ENCODE measurements at places on chromosomes 4 and X. TPM values are rescaled to one million over a fixed set of nuclear protein-coding genes. Genes with fewer than 3 reads are reported as not detected.

DNA sequence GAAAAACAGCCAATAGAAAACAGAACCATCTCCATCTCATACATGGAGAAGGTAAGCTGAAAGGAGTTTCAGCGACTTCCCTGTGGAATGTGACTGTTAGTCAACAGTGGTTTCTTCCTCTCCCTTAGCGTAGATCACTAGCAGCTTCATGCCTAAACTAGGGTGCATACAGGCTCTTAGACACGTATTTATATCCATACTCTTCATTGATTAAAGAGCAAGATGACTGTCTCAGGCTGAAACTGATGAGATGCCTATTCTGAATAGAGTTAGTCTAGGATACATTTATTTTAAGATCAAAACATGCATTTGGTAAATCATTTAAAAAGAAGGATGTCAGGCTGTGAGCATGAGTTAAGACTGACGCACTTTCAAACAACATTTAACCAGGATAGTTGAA is 423.3 kb downstream of the ARHGAP24 start:
- H3K27ac ChIP-seq, result no peak overlapping the region
- no peak overlapping the region for H3K4me3 ChIP-seq
- no peaks in the 10 kb centered on the region for H3K27me3 ChIP-seq
- no peak for DNase-seq
- H3K4me1 ChIP-seq, result no peaks in the 10 kb centered on the region

The PRR32 gene
- total RNA-seq, result not detected

- H3K4me3 ChIP-seq, result no peak overlapping the region
- DNase-seq, result no peak
- no peak overlapping the region for H3K27ac ChIP-seq
- H3K27me3 ChIP-seq, result peaks cover 3% of the 10 kb centered on the region
- no peaks in the 10 kb centered on the region for H3K36me3 ChIP-seq
Observed at GRCh38 chrX:119028733-119029330, 44.0 kb upstream of the CT47C1 start.

- DNase-seq, result no peak
- no peaks in the 10 kb centered on the region for H3K27me3 ChIP-seq
- no peaks in the 10 kb centered on the region for H3K4me1 ChIP-seq
- no peak overlapping the region for H3K4me3 ChIP-seq
- no peak overlapping the region for H3K27ac ChIP-seq
Observed at GRCh38 chr4:160811956-160812355, 1351.8 kb downstream of the FSTL5 start.

GRCh38 chr4:102815981-102816380 is 11.4 kb downstream of the UBE2D3 start:
- peaks cover 74% of the 10 kb centered on the region for H3K36me3 ChIP-seq
- no peak overlapping the region for H3K27ac ChIP-seq
- no peak for DNase-seq
- peaks cover 80% of the 10 kb centered on the region for H3K4me1 ChIP-seq
- no peak overlapping the region for H3K4me3 ChIP-seq

DNA sequence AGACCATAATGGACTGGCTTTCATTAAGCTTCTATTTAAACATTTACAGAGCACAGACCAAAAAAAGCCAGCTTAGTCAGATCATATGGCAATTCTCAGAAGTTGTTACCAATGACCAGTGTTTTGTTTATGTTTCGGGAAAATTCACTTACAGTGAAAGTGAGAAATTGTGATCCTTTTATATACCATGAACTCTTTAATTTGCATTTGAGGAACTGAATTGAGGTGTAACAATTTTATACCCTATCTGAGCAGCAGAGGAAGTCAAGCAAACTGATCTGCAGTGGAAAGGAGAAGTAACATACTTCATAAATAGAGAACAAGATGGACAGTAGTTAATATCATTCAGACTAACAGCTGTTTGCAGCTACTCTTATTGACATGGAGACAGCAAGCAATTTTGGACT is 97.1 kb downstream of the TMA16 start:
- DNase-seq, result no peak
- no peak overlapping the region for H3K27ac ChIP-seq
- no peak overlapping the region for H3K4me3 ChIP-seq
- no peaks in the 10 kb centered on the region for H3K36me3 ChIP-seq
- no peaks in the 10 kb centered on the region for H3K4me1 ChIP-seq
- peaks cover 3% of the 10 kb centered on the region for H3K27me3 ChIP-seq

DNA sequence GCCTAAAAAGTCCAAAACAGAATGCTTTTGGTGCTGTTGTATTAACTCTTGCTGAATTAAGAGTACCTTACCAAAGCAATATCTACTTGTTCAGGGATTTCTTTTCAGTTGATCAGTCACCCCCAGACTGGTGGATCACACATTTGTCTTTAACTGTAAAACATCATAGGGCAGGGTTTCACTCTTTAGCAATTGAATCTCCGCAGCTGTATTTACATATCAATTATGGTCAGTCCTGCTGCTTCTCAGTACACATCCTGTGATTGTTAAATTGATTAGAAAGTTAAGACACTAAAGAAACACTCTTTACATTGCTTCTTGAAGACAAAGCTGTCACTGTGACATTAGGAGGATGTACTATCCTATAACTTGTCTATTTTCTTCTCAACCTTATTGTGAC is 277.1 kb upstream of the ADGRL3 start:
- H3K27me3 ChIP-seq, result no peaks in the 10 kb centered on the region
- H3K4me3 ChIP-seq, result no peak overlapping the region
- H3K27ac ChIP-seq, result no peak overlapping the region
- DNase-seq, result no peak

GRCh38 chr4:76857074-76857409 is 40.9 kb downstream of the SOWAHB start:
- no peak for DNase-seq
- peaks cover 1% of the 10 kb centered on the region for H3K27me3 ChIP-seq
- H3K4me1 ChIP-seq, result peaks cover 2% of the 10 kb centered on the region

DNA sequence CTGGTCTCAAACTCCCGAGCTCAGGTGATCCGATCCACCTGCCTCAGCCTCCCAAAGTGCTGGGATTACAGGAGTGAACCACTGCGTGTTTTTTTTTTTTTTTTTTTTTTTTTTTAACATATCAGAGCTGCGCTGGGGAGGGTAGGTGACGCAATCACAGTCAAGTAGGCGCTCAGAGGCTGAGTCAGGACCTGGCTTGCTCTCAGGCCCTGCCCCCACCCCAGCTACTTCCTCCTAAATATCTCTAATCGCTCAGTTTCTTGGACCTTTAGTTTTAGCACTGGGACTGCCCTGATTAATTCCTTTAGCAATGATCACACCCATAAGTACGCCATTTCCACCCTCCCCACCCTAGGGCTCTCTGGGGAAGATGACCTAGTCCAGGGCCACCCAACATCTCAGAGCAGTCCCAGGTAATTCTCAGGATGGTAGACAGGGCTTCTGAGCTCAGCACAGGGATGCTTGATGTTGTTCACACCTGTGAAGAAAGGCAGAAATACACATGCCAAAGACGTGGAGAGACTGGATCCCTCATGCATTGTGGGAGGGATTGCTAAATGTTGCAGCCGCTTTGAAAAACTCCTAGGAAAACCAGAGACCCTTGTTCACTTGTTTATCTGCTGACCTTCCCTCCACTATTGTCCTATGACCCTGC is 50.2 kb downstream of the DDX3X start:
- H3K27ac ChIP-seq, result peak overlapping the region; percentile 99
- no peaks in the 10 kb centered on the region for H3K36me3 ChIP-seq
- peaks cover 21% of the 10 kb centered on the region for H3K4me1 ChIP-seq
- no peaks in the 10 kb centered on the region for H3K27me3 ChIP-seq
- H3K4me3 ChIP-seq, result peak overlapping the region; percentile 34

- peaks cover 16% of the 10 kb centered on the region for H3K27me3 ChIP-seq
- H3K27ac ChIP-seq, result no peak overlapping the region
- no peaks in the 10 kb centered on the region for H3K36me3 ChIP-seq
- DNase-seq, result no peak
- no peak overlapping the region for H3K4me3 ChIP-seq
Observed at GRCh38 chr4:168522356-168522755, 25.5 kb downstream of the PALLD start.

- H3K36me3 ChIP-seq, result no peaks in the 10 kb centered on the region
- DNase-seq, result no peak
Observed at GRCh38 chr4:61400439-61401038, 200.4 kb downstream of the ADGRL3 start.

The GUCY1B1 gene
- 0.10 TPM for total RNA-seq

GRCh38 chr4:78532046-78532445 is 19.5 kb upstream of the ANXA3 start:
- DNase-seq, result no peak
- H3K4me3 ChIP-seq, result no peak overlapping the region
- peaks cover 11% of the 10 kb centered on the region for H3K27me3 ChIP-seq
- H3K36me3 ChIP-seq, result no peaks in the 10 kb centered on the region
- H3K27ac ChIP-seq, result no peak overlapping the region

DNA sequence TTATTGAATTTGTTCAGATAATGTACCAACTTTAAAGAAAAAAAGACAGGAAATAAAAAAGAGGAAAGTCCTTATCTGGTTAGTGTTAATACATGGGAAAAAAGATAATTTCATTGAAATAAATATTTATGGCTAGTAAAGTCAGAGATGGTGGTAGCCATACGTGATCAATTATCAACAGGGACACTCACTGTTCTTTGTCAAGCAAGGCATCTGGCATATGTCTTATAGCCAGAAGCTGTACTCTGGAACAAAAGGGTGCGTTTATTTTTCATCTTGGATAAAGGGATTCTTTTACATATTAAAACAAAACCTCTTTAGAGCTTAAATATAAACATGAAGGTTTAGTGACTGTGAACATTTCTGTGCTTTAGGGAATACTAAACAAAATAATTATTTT is 26.7 kb downstream of the HDX start:
- no peak for DNase-seq
- H3K27me3 ChIP-seq, result no peaks in the 10 kb centered on the region
- H3K4me1 ChIP-seq, result no peaks in the 10 kb centered on the region
- no peak overlapping the region for H3K4me3 ChIP-seq
- H3K36me3 ChIP-seq, result no peaks in the 10 kb centered on the region

The TIGD4 gene
- 0.35 TPM for total RNA-seq

DNA sequence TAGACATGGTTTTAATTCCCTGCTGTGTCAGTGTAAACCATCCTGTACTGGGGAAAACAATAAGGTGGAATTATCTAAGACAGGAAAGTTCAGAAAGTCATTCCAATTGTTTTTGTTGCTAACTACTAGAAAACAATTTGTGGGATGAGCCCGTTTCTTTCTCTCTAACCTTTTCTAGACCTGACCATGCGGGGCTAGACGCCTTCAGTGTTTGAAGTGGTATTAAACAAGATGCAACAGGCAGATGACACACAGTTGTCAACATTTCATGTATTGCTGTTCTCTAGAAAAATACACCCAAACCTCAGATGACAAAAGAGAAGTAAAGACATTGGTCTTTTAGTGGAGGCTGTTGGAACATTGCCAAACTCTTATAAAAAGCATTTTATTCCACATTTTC is 105.7 kb downstream of the FRAS1 start:
- no peak overlapping the region for H3K27ac ChIP-seq
- H3K4me3 ChIP-seq, result no peak overlapping the region
- DNase-seq, result no peak
- H3K36me3 ChIP-seq, result no peaks in the 10 kb centered on the region

- no peak for DNase-seq
- H3K4me3 ChIP-seq, result no peak overlapping the region
- H3K4me1 ChIP-seq, result no peaks in the 10 kb centered on the region
- no peaks in the 10 kb centered on the region for H3K27me3 ChIP-seq
- no peak overlapping the region for H3K27ac ChIP-seq
Observed at GRCh38 chr4:127219232-127219631, 413.5 kb upstream of the INTU start.

- H3K27me3 ChIP-seq, result peaks cover 31% of the 10 kb centered on the region
- no peaks in the 10 kb centered on the region for H3K36me3 ChIP-seq
- no peak overlapping the region for H3K27ac ChIP-seq
- DNase-seq, result no peak
- no peaks in the 10 kb centered on the region for H3K4me1 ChIP-seq
Observed at GRCh38 chr4:2051086-2051485, 8.0 kb upstream of the NAT8L start.

GRCh38 chr4:53116954-53117353 is 248.9 kb downstream of the SCFD2 start:
- H3K4me3 ChIP-seq, result no peak overlapping the region
- DNase-seq, result no peak
- peaks cover 6% of the 10 kb centered on the region for H3K36me3 ChIP-seq
- no peaks in the 10 kb centered on the region for H3K27me3 ChIP-seq
- peaks cover 9% of the 10 kb centered on the region for H3K4me1 ChIP-seq
- no peak overlapping the region for H3K27ac ChIP-seq

Measured in activated CD4-positive, alpha-beta memory T cell treated with anti-CD3 and anti-CD28 coated beads, Interleukin-2, amount 10 ng/mL, durations not matched to agents 7 days and 5 days (primary cell).